ENCODE measurements at places on chromosomes 12 and 14. TPM values are rescaled to one million over a fixed set of nuclear protein-coding genes. Genes with fewer than 3 reads are reported as not detected.
A peak's percentile ranks its signal among the peaks of the same experiment; 100 is the strongest.

Gene SIX6
- total RNA-seq, result not detected

DNA sequence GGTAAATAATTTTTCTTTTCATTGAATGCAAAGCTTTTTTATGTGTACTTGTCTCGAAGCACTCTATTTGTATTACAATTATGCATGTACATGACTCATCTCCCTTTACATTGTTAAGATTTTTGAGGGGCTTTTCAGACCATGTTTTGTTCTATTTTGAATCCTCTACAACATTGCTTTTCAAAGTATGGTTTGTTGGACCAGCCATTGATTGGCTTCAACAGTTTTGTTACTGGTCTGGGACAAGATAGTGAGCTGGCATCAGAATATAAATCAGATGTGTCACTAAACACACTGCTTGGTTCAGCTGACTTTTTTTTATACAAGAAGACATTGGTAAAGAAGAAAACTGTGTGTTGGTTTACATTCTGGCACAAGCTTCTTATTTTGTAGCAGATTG, 122.3 kb downstream of the MON2 start:
- DNase-seq, result peak; percentile 5

DNA sequence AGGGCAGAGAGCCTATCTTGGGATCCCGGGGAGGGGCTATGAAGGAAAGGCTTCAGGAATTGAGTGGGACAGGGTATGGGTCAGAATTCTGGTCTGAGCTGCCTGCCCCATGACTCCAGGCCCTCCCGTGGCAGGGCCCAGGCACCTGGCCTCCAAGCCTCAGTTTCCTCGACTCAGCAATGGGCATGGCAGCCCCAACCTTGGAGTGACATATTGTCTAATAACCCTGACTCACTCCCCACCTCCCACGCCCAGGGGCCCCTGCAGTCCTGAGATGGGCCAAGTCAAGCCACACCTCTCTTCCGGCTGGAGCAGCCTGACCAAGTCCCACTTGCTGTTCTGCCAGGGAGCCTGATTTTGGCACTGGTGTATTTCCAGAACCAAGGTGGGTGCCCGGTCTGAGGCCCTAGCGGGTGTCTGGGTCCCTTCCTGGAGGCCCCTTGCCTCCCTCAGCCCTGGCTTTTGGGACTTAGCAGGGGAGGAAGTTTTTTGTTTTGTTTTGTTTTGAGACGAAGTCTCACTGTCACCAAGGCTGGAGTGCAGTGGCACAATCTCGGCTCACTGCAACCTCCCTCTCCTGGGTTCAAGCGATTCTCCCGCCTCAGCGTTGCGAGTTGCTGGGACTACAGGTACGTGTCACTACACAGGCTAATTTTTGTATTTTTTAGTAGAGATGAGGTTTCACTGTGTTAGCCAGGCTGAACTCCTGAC, 40.3 kb upstream of the RCOR1 start:
- peak; percentile 96 for DNase-seq

GRCh38 chr12:68458866-68459265, 126.7 kb upstream of the MDM1 start:
- DNase-seq, result no peak

DNA sequence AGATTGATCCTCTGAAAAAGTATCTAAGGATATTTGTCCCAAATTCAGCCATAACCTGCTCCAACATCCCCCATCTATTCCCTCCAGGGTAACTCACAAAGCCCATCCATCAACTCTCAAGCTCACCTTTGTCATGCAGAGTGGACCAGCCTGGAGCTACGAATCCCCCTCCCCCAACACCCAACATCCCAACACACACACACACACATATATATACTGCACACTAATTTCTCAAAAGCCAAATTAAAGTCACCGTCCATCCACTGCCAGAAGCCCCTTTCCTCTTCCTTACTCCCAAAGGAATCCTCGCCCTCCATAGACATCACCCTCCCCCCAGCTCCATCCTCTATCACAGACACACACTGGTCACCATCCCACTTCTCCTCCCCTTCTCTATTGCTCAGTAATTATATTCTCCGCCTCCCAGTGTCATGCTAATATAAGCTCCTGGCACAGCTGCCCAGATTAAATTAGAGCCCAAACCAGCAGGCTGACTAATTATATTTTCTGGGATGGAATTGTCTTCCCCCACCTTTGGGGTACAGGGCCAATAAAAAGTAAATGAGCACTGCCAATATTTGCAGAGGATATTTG, 13.5 kb upstream of the TESPA1 start:
- no peak for DNase-seq

Gene RPL10L
- not detected for total RNA-seq

- peak; percentile 99 for DNase-seq
Observed at GRCh38 chr12:132600048-132601032, 10.0 kb downstream of the LRCOL1 start.

DNA sequence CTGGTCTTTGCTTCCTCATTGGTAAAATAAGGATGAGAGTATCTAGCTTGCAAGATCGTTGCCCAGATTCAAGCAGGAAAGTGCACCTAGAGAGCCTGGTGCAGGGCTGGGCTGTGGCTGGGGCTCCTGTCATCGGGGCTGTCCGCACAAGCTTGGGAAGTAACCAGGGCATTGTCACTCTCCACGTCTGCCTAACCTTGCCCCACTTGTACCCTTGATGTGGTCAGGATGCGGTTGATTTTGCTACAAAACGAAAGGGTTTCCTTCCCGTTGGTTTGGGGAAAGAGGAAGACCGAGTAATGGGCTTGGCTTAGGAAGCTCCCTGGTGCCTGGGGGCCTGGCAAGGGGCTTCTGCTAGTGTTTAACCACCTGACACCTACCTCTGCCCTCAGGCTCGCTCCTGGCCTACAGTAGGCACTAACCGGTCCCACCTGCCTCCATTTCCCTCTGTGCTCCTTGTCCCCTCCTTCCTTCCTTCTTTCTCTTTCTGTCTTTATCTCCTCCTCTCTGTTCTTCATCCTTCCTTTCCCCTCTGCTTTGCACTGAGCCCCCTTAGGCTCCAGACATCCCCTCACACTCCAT, 21.8 kb downstream of the MVK start:
- peak; percentile 32 for DNase-seq

- DNase-seq, result no peak
Observed at GRCh38 chr12:80778005-80778541, 61.4 kb downstream of the MYF5 start.

DNA sequence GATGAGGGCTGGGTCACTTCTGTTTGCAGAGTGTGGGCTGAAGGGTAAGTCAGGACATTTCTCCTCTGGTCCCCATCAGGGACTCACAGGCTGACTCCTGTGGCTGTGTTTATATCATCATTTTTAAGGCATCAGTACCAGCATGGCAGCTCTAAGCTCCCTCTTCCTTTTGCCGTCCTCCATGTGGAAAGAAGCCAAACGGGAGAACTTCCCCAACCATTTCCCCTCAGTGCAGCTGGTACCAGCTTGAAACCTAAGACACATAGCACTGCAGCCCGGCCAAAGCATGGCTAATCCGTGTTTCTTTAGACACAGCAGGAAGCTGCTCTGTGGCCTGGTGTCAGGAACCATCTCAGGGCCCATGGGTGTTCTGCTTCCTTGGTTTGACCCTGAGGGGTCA, 31.9 kb upstream of the ATP2A2 start:
- no peak for DNase-seq

- no peak for DNase-seq
Observed at GRCh38 chr12:44224399-44225148, 388.7 kb downstream of the TMEM117 start.

DNA sequence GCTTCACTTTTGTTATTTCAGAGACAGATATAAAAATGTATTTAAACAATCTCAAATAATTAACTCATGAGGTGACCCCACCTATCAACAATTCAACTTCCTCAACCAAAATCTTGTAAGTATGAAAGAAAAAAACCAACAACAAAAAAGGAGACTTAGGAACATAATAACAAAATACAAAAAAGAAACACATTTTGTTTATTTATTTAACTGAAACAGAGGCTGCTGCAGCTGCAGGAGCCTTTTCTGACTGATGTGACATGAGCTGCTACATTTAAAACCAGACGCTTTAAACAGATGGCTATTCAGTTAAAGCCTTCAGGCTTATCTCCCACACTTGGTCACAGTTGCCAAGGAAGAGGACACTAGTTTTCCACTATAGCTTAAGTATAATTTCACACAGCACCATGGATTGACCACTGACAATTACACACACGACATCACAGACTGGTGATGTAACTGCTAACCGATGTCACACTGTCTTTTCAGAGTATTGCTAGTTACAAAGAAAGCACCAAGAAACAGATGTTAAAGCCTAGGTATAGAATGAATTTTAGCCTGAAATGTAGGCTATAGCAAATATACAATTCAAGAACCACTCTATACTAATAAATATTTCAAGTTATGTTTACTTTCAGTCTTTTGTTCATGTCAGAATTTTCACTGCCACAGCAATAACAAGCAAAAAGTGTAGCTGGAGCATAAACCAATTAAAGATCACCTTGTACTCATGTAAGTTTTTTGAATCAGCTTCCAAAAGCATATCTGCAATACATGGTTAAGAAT, 113.0 kb downstream of the MED13L start:
- no peak for DNase-seq

DNA sequence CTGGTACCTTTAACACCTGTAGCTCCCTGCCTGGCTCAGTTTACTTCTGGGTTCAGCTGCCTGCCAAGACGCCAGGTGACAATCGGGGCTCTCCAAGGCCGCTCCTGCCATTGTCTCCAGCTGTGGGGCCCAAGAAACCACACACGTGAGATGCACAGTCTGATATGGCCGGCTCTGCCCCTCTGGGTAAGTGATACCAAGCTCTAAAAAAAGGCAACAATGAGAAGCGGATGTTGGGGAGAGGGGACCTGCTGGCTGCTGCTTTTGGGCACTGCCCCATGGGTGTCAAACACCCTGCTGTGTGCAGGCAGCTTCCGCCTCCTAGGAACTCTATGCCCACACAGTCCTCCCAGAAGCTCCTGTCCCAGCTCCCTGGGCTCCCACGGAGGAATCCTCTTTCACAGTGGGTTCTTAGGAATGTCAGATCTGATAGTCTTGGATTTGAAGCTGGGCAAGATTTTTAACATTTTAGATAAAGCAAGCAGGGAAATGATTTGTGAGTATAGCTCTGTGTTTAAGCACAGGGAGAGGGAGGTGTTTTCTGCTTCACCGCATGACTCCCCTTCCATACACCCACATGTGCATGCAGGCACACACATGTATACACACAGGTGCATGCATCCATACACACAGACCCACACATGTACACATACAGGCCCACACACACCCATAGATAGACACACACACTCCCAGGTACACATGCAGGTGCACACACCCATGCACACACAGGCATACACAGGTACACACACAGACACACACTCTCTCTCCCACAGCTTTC, 1135.8 kb downstream of the BCL11B start:
- peak; percentile 10 for DNase-seq

DNA sequence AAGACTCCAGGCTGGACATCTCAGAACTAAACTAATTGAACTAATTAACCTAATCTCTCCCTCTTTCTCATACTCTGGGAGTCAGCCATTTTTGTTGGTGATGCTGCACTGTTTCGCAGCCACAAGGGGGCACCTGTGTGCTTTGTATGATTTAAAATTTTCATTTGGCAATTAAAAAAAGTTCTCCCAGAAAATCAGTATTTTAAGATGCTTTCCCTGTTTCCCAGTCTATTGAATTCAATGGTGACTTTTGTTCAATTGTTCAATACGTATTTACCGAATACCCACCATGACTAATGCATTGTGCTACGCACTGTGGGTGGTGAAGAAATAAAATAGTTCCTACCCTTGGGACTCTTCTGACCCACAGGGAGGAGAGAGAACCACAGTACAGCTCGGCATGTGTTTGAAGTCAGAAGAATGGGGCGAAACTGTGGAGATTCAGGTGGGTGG, 63.7 kb downstream of the ZNF664 start:
- DNase-seq, result no peak

- no peak for DNase-seq
Observed at GRCh38 chr12:23742574-23742973, 206.9 kb downstream of the SOX5 start.

DNA sequence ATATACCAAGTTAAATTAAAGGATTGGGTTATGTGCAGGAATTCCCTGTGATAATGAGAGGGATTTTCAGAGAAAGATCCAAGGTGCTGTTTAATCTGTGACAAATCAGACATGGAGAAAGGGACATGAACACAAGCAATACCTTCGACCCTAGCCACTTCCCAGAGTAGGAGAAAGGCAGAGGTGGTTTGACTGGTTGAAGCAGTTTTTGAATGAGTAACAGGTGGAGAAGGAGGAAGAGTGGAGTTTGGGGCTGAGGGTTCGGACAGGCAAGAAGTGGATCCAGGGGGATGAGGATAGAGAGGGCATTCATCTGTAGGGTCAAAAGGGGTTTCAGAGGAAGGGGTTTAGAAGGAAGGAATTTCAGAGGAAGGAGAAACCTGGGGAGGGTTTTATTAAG, 27.4 kb upstream of the A2M start:
- DNase-seq, result no peak

DNA sequence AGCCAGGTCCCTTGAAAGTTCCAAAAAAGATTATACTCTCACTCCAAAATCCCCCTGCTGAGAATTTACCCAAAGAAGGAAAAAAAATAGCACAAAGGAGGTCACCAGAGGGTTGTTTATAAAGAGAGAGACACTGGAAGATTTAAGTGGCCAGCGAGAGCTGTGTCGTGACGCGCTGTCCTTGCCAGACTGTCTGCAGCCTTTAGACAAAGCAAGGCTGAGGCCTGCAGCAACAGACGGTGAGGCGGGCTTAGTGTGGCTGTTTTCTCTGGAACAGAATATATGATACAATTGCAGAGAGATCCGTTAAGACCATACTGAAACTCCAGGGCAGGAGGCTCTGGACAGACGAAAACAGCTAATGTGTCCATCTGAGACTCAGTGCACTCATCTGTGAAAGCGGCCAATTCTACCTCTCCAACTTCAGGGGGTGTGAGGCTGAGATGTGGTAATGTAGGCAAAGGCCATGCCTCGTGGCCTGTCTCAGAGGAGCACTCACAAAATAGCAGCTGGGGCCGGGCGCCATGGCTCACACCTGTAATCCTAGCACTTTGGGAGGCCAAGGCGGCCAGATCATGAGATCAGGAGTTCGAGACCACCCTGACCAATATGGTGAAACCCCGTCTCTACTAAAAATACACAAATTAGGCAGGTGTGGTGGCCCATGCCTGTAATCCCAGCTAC, 36.2 kb downstream of the ANAPC7 start:
- DNase-seq, result no peak

GRCh38 chr12:54585243-54585642, 3.2 kb downstream of the PPP1R1A start:
- no peak for DNase-seq

Gene SALL2
- total RNA-seq, result 3.3 TPM

Gene DLGAP5
- total RNA-seq, result 5.1 TPM

DNA sequence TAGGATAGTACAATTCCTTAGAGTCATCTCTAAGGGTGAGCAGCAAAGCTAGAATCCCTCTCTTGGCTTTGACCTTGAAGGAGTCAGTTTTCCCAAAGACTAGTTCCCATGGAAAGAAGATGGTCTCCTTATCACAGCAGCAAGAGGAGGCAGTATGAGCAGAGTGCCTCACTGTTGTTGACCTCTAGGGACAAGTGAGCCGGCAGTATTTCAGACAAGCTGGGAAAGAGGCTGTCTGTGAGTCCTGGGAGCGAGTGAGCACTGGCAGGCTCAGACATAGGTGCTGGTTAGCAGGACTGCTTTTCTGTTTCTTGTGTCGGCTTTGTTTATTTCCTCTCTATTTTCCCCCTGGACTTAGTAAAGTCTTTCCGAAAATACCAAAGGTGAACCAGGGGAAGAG, 60.7 kb downstream of the NTF3 start:
- DNase-seq, result no peak

- peak; percentile 48 for DNase-seq
Observed at GRCh38 chr12:82593901-82594396, 92.8 kb upstream of the TMTC2 start.
